ENCODE measurements at places on chromosomes 3 and 15.

- DNase-seq = no peak
Measured at GRCh38 chr3:194298331-194299227, 52.5 kb downstream of the CPN2 start.

GRCh38 chr15:78229431-78230406 lies 4.6 kb downstream of the ACSBG1 start:
- no peak for DNase-seq

DNA sequence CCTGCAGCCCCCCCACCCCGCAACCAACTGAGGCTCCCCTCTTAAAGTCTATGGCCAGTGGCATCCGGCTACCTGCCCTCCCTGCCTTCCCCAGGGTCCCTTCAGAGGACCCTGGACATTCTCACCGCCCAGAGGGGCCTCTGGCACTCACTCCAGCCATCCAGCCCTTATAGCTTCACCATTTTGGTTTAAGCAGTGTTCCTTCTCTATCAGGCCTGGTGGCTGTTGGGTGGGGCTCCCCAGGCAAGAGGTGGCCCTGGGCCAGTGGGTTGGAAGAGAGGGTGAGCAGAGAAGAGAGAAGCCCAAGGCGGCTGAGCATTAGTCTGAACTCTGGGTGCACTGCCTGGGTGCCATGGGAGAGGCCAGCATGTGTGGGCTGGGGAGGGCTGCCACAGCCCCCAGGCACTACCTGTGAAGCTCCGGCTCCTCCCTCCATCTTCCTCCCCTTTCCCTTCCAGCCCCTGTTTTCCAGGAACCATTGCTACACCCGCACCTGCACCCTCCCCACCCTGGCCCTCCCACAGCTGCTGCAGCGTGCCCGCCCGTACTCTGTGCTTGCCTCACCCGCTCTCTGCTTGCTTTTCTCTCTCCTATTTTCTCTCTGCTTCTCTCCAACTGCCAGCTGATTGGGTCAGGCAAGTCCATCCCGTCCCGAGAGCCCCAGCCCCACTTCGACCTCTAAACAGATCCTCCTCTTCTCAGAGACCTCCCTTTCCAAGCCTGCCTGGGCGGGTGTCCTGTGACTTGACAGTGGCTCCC lies 168.2 kb downstream of the TBC1D2B start:
- DNase-seq = no peak

GRCh38 chr3:129211772-129212171 lies 28.1 kb upstream of the CNBP start:
- DNase-seq = no peak

DNA sequence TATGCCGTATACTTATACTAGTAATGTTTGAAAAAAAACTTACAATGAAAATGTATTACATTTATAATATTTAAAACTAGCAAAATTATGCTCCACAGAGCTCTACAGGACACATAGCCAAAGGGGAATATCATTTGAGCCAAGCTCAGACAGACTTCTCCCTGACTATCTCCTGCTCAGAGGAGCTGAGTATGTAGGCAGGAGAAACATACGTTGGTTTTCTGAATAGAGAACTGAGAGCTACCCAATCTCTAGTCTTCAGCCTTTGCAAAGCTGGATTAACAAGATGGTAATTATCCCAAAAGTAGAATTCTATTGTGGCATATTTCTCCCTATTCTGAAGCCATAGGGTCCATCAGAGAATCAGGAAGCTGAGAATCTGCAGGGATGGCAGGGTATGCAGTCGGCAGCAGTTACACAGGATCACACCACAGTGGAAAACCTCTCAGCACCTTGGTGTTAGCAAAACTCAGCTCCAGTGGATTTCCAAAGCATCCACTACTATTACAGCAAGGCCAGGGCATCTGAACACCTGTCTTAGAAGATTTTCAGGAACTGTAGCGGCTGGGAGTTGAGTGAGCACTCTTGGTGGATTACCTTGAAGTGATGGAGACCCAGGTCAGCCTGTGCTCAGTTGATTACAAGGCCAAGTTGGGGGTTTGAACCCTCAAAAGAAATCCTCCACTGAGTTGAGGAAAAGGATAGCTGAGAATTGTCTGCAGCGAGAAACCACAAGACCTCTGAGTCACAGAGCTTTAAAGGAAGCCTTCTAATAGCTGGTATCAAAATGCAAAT lies 30.1 kb downstream of the GPR15 start:
- no peak for DNase-seq

GRCh38 chr15:35540885-35541284 lies 5.1 kb downstream of the DPH6 start:
- no peak for DNase-seq
